Dermis microvascular lymphatic vessel endothelial cell (primary cell): ENCODE measurements at places on chromosomes 4 and X. TPM values are rescaled to one million over a fixed set of nuclear protein-coding genes. Genes with fewer than 3 reads are reported as not detected.

- peak; percentile 9 for DNase-seq
Observed at GRCh38 chr4:73311428-73311827, 52.8 kb upstream of the ANKRD17 start.

GRCh38 chrX:12060489-12061260 is 77.6 kb upstream of the FRMPD4 start:
- no peak for DNase-seq

DNA sequence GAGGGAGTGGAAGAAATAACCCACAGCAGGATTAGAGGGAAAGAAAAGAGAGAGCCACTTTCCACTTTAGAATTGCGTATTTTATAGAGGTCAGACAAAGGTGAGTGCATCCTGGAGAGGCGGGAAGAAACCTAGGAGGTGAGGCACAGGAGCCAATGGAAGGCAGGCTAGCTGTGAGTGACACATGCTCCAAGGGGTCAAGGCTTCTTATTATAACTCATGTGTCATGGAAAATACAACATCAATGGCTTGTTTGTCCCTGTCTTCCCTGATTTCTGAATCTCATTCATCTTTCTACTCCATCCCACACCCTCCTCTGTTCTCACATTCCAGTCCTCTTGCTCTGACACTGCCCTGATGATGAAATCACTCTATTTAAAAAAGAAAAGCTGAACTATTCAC is 14.4 kb downstream of the ANXA3 start:
- no peak for DNase-seq

- no peak for DNase-seq
Observed at GRCh38 chr4:58688568-58688967, 1578.4 kb upstream of the IGFBP7 start.

DNA sequence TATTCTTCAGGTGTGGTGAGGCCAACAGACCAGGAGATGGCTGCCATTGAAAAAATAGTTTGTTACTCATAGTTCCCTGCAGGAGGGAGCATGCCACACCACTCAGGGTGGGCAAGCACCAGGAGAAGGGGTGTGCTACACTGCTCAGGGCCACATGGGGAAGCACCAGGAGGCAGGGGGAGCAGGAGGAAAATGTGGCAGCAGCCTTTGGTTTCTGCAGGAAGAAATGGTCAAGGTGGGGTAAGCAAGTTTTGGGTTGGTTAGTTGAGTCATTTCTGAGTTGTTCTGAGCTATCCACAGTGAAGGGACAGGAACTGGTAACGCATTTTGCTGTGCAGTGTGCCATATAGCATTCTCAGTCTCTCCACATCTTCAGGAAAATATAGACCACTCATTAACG is 23.8 kb downstream of the FGFBP1 start:
- DNase-seq = no peak

DNA sequence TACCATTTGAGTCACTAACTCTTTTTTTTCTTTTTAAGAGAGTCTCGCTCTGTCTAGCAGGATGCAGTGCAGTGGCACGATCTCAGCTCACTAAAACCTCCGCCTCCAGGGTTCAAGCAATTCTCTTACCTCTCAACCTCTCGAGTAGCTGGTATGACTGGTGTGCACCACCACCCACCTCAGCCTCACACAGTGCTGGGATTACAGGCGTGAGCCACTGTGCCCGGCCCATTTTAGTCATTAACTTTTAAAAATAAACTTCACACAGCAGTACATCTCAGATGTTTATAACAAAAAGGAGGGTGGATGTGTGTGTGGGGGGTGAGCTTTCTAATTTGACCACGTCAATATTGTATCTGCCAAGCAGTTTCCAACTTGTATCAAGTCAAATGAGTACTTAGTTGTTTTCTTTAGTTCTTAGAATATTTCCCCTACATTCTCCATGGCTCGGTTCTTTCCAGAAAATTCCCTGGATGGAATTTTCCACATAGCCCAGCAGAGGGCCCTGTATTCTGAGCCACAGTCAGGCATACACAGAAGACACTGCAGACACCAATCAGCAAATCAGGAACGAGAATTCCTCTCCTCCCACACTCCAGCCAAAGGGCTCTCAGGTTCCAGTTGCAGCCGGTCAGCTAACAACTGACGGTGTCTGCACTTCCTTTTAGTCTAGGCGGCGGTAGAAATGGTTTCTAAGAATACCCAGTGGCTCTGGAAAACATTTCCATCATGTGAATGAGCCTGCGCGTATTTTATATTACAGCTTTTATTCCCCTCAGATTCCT is 20.1 kb upstream of the ARAF start:
- peak; percentile 94 for DNase-seq

- no peak for DNase-seq
Observed at GRCh38 chr4:108783665-108784463, 21.0 kb upstream of the ETNPPL start.

- no peak for DNase-seq
Observed at GRCh38 chr4:142386856-142387255, 459.2 kb downstream of the INPP4B start.

GRCh38 chr4:89337681-89338080 is 30.1 kb upstream of the GPRIN3 start:
- no peak for DNase-seq

DNA sequence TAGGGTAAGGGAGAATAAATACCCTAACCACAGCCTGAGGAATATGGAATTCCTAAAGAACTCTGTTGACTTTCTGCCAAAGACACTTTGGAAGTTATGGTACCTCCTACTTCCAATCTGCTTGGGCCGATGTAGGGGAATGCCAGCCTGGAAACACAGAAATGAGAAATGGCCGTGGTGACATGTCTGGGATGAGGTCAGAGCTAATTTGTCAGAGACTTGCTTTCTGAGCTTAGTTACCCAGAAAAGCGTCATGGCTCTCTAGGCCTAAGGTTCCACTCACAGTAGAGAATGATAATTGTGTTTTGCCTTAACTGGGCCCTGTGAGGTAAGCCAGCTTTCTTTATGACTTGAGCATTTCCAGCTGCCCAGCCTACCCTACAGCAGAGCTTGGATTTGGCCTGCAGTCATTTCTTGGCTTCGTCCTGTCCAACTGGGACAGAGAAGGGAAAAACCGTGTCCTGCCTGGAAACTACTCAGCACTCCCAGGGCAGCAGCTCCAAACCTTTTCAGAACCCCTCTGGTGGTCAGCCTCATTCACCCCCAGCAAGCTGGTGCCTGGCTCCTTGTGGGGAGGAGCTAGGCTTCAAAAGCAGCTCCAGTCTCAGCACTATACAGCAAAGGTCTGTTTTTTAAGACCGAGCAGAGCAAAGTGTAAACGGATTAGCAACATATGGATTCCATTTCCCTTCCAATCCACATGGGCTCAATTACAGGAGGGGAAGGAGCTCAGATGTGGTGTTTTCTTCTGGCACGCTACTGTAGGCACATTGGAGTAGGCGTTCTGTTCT is 92.3 kb downstream of the RLIM start:
- DNase-seq = no peak

- no peak for DNase-seq
Observed at GRCh38 chrX:103309860-103310554, 783 bp downstream of the BEX2 start.

GRCh38 chrX:50579955-50580354 is 109.3 kb upstream of the DGKK start:
- DNase-seq = peak; percentile 42

- DNase-seq = no peak
Observed at GRCh38 chr4:116480546-116480945, 604.8 kb downstream of the TRAM1L1 start.

GRCh38 chr4:73684097-73684496 is 56.3 kb upstream of the CXCL8 start:
- DNase-seq = no peak

- DNase-seq = peak; percentile 22
Observed at GRCh38 chr4:123488916-123489315, 92.3 kb downstream of the SPRY1 start.

- no peak for DNase-seq
Observed at GRCh38 chrX:1836683-1837082, 221.8 kb downstream of the ASMT start.

DNA sequence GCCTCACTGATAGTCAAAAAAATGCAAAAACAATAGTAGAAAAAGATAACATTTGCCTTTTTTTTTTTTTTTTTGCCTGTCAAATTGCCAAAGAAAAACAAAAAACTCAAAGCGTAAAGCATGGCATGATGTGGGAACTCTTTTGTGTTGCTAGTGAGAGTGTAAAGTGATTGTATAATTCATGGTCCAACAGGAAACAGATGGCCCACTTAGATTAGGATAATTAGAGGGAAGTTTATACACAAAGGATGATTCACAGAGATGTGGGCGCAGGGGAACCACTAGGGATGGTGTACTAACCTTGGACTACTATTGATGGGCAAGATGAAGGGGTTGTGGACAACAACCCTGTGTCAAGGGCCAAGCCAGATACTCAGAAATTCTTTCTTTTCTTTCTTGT is 16.4 kb downstream of the MCUB start:
- peak; percentile 99 for DNase-seq

- peak; percentile 30 for DNase-seq
Observed at GRCh38 chr4:168514249-168514852, 17.5 kb downstream of the PALLD start.

GRCh38 chr4:2060611-2061185 is 1.6 kb downstream of the NAT8L start:
- DNase-seq = no peak

- DNase-seq = no peak
Observed at GRCh38 chr4:153938994-153939393, 150.1 kb upstream of the SFRP2 start.

Gene XPNPEP2
- not detected in 2 replicates for total RNA-seq

Gene GABRE
- 12.1 and 36.3 TPM in 2 replicates for total RNA-seq

Gene SSX2
- not detected in 2 replicates for total RNA-seq

Gene TECRL
- not detected in 2 replicates for total RNA-seq

Gene P2RY10
- not detected in 2 replicates for total RNA-seq

Gene PABPC4L
- 0.26 and 0.51 TPM in 2 replicates for total RNA-seq

Gene CSAG3
- total RNA-seq = not detected in 2 replicates

Gene ANKRD17
- 43.0 and 62.1 TPM in 2 replicates for total RNA-seq

Gene ITGB1BP2
- total RNA-seq = 0.38 and 0.64 TPM in 2 replicates

Gene RIPPLY1
- not detected in 2 replicates for total RNA-seq

Gene TLR2
- 0.13 and 0.77 TPM in 2 replicates for total RNA-seq

Gene RTL9
- not detected in 2 replicates for total RNA-seq

Gene EDNRA
- 0.38 TPM in 1 of 2 replicates, not detected in the other for total RNA-seq

Gene MAGEA8
- total RNA-seq = not detected in 2 replicates

Gene PTPN13
- total RNA-seq = under 0.01 TPM in 2 replicates

Gene RAB40A
- 0.13 TPM in 1 of 2 replicates, not detected in the other for total RNA-seq

Gene TIMM17B
- 22.2 and 24.9 TPM in 2 replicates for total RNA-seq

Gene GPR78
- not detected in 2 replicates for total RNA-seq

Gene TMEM31
- total RNA-seq = 0.13 TPM in 1 of 2 replicates, not detected in the other

Gene MTHFD2L
- total RNA-seq = 13.2 and 14.4 TPM in 2 replicates

Gene TCEAL4
- total RNA-seq = 21.8 and 24.5 TPM in 2 replicates

Gene FGFBP2
- not detected in 2 replicates for total RNA-seq

Gene RASSF6
- total RNA-seq = not detected in 2 replicates

Gene HDX
- total RNA-seq = 4.1 and 6.1 TPM in 2 replicates
